Activated CD4-positive, CD25-positive, alpha-beta regulatory T cell treated with anti-CD3 and anti-CD28 coated beads, Interleukin-2, amount 50 U/mL, for 16 hours (primary cell): ENCODE measurements at places on chromosomes 5 and 9.

GRCh38 chr5:96173366-96173765 lies 211.7 kb upstream of the ELL2 start:
- DNase-seq = no peak

- DNase-seq = no peak
Observed at GRCh38 chr5:58469896-58470295, 10.0 kb upstream of the PLK2 start.

GRCh38 chr9:107539427-107540163 lies 50.0 kb upstream of the KLF4 start:
- DNase-seq = no peak

DNA sequence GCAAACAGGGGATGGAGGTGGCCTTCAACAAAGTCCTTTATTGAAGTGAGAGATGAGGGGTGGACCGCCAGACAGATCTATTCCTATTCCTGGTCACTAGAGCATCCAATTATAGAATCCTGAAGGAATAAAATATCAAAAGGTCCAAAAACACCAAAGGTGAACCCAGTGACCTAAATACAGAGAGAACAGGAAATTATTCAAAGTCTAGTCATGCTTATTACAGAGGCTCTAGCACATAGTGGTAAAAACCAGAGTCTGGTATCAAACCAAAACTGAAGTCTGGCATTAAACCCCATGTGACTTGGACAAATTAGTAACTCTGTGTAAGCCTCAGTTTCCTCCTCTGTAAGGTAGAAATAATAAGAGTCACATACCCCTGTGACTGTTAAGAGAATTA lies 100.5 kb upstream of the SNX2 start:
- no peak for DNase-seq

DNA sequence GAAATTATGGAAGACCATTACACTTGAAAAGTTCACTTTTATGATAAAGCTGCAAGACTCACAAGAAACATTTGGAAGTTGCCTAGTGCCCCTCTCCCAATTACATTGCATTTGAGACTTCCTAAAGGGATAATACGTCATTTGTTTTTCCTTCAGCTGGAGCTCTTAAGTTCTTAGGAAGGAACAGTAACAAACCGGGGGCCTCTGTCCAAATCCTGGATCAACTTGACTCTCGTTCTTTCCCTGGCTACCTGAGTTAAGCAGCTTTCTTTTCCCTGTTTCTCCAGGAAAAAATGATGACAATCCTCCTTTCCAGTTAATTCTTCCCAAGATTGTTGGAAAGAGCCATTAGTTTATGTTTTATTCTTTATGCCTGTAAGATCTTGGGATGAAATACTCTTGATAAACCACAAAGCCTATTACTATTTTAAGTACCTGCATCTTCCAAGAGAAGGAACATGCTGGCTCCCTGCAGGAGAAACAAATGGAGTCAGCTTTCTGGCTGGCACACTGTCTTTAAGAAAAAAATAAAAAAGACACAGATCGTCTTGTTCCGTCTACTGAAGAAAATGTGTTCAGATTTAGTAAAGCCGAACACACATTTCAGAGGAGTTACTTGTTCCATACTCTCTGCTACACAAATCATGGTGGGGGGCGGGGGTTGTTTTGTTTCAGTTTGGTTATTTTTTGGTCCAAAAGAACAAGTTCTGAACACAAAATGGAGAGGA lies 297.9 kb downstream of the EFNA5 start:
- DNase-seq = no peak

DNA sequence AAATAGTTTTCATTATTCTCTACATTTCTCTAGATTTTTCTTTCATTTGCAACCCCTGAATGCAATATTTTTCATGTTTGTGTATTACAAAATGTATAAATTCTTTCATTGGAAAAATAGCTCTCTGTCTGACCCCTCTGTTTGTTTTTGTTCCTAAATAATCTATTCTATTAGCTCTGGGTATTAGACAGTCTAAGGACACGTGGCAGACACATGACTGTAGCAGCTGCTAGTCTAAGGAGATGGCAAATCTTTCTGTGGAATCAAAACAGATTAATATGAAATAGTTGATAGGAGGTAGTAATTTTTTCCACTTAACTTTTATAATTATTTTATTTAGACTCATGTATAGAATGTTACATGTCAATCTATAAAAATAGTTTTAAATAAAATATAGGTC lies 21.4 kb upstream of the SPATA9 start:
- DNase-seq = no peak

DNA sequence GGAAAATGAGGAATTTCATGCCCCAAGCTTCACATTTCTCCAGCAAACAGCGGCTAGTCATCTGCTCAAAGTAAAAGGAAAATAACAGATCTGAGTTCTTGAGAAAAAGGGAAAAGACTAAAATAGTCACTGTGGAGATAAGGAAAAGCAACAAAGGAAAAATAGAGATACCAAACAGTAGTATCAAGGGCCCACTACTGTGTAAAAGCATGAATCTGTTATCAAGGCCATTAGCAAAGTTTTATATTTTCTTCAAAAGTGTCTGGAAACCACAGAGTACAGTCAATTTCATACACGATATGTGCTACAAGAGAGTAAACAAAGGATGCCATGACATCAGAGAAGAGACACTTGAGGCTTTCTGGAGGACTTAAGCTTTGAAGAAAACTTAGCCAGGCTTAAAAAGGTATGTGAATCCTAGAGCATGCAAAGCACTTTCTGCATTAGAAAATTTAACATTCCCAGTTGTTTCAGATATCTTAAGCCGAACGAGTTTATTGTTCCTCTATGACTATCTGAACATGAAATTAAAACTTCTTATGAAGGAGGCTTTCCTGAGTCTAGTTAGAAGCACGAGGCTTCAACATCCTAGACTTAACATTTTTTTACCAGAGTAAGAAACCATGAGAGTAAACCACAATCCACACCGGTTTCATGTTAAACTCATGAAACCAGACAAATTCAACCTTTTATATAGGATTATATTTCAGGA lies 1.2 kb downstream of the TTC33 start:
- DNase-seq = no peak

GRCh38 chr5:135913713-135914626 lies 18.3 kb upstream of the IL9 start:
- DNase-seq = no peak

DNA sequence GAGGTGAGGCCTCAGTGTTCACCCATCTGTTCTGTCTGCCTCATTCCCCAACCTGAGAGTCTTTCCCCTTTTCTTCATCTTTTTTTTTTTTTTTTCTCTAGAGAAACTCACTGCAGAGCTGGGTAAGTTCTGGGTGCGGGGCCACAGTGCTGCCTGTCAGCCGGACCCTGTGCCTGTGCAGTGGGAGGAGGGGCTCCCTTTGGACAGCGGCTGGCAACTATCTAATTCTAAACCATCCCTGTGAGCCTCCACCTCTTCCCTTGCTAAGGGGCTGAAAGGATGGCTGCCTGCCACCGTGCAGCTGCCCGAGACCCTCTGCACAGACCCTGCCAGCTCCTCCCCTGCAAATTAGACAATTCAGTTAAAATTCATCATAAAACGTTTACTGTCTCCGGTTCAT lies 14.1 kb downstream of the BTNL9 start:
- no peak for DNase-seq

GRCh38 chr9:5263351-5264218 lies 32.4 kb downstream of the INSL4 start:
- DNase-seq = no peak
